ENCODE measurements at places on chromosomes 2 and 18.

DNA sequence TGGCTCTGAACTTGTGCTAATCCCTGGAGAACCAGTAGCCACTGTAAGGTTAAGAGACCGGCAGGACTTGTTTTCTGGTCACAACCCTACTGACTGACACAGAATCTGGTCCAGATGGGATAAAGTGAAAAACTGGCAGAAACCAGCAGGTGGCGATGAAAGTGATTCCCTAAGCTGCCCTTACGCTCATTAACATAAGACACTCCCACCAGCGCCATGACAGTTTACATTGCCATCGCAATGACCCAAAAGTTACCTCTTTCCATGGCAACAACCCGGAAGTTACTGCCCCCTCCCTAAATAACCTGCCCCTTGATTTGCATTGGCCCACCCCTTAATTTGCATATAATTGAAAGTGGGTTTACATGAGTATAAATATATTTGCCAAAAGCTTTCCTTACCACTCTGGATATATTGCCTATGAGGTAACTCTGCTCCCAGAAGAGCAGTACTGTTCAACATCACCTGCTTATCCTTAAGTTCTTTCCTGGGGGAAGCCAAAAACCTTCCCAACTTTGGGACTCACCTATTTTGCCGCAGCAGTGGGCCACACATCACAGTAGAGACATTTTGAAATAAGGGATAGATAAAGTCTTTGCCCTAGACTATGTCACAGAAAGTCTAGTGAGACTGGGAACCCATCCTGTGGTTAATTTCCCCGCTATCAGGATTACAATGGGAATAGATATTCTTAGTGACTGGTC lies 35.8 kb upstream of the AFF3 start:
- no peak for DNase-seq

DNA sequence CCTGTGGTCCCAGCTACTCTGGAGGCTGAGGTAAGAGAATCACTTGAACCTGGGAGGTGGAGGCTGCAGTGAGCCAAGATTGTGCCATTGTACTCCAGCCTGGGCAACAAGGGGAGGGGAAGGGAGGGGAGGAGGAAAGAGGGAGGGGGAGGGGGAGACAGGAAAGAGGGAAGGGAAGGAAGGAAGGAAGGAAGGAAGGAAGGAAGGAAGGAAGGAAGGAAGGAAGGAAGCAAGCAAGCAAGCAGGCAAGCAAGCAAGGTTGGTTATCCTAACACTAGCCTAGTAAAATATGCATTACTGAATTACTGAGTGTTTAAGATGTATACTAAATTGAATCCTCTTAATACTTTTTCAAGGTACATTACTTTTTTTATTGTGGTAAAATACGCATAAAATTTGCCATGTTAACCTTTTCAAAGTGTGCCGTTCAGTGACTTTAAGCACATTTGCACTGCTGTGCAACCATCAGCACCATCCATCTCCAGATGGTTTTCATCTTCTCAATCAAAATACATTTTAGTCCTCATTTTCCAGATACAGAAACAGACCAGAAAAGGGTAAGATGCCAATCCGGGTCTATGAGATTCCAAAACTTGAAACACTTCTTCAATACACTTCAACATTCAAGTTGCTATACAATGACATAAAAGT lies 28.9 kb downstream of the NCKAP1 start:
- DNase-seq: no peak

DNA sequence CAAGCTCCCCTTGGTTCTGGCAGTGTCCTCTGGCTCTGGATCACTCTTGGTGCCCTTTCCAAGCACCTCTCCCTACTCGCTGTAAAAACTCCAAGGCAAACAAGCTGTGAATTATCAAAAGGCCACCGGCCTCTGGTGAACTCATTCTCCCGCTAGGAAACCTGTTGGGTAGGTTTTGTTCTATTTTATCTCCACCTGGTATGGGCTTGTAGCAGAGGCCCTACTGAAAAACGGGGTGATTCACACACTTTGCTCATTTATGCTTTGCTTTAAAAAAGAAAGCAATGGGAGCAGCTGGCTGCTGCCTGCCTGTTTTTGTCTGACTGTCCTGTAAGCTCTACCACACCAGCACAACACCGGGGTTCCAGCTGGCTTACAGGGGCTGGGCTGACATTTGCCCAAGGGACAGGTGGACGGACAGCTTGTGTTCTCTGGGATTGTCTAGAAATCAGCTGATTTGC lies 56.8 kb downstream of the SH3BP4 start:
- DNase-seq: no peak

DNA sequence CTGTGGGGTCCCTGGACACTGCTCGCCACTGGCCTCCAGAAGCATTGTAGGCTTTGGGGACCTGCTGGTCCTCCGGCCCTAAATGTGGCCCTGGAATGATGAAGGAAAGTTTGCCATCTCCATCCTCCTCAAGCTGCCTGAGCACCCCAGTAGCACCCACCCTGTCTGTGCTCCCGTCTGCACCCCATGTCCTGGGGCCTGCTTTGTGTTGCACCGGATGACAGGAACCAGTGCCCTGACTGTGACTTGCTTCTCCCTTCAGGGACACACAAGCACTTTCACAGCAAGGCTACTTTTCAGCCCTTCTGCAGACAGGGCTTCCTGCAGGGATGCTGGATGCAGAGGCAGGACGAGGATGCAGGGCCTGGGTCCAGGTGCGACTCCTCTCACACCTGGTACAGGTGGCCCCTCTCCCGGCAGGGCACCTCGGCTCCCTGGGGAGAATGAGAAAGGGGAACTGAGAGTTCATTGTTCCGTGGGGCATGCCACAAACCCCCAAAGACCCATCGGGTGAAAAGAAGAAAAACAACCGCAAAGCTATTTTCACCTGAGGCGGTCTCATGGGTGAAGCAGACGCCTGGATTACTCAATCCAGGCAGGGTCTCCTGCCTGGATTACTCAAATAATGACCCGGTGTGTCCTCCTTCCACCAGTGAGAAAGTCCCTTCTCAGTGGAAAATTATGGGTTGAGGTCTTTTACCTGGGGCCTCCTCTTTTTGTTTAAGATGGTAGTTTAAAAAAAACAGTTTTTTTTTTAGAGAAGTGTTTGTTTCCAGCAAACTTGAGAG lies 74.9 kb downstream of the LONRF2 start:
- no peak for DNase-seq

- DNase-seq: no peak
Measured at GRCh38 chr2:57886161-57886786, 160.3 kb upstream of the VRK2 start.

DNA sequence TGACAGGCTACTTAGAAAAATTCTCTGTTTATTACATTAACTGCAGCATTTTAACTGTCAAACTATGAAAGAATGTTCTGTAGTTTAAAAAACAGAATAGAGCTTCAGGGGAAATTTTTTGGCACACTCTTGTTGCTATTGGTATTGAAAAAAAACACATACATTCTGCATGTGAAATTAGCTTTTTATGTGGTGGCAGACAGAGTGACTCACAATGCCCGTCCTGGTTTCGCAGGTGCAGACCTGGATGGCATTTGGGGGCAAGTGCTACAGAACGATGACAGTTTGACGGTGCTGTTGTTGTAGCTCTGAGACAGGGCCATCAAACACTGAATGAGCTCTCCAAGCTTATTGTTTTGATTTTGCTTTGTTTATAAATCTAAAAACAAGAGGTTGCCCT lies 105.0 kb upstream of the MAP3K20 start:
- DNase-seq: no peak

- DNase-seq: no peak
Measured at GRCh38 chr2:234306426-234307173, 190.3 kb downstream of the ARL4C start.

DNA sequence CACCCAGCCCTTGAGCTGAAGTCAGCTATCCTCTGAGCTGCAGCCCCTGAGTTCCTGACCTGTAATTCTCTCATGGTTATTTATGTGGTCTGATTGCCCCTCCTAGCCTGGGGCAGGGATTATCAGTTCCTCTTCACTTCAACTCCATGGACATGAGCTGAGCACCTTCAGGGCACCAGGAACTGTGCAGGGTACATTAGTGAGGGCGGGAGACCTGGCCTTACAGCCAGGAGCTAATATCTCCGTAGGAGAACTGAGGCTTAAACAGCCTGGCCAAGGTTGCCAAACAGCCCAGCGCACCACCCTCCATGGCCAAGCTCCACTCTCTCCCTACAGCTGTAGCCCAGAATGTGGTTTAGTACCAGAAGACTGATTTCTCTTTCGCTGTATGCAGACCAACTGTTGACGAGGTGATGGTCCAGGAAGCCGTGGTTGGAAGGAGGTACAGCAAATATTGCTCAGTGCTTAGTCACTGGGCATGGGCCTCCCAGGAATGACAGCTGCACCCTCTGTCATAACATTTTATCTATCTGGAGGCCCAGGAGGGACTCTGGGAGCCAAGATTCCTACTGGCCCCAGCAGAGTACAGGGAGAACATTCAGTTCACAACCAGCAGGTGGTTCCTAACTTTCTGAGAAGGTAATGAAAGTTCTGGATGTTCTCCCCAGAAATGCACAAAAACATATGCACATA lies 228.7 kb upstream of the SIX2 start:
- no peak for DNase-seq

- DNase-seq: no peak
Measured at GRCh38 chr18:79058007-79058406, 11.2 kb upstream of the ATP9B start.

Data from C1 segment of cervical spinal cord (tissue), 14 donors.